ENCODE measurements at places on chromosomes 4 and X.

GRCh38 chrX:40132751-40133150 is 35.0 kb upstream of the BCOR start:
- no peak for DNase-seq

- no peak for DNase-seq
Measured at GRCh38 chr4:138236037-138236436, 6.1 kb downstream of the SLC7A11 start.

DNA sequence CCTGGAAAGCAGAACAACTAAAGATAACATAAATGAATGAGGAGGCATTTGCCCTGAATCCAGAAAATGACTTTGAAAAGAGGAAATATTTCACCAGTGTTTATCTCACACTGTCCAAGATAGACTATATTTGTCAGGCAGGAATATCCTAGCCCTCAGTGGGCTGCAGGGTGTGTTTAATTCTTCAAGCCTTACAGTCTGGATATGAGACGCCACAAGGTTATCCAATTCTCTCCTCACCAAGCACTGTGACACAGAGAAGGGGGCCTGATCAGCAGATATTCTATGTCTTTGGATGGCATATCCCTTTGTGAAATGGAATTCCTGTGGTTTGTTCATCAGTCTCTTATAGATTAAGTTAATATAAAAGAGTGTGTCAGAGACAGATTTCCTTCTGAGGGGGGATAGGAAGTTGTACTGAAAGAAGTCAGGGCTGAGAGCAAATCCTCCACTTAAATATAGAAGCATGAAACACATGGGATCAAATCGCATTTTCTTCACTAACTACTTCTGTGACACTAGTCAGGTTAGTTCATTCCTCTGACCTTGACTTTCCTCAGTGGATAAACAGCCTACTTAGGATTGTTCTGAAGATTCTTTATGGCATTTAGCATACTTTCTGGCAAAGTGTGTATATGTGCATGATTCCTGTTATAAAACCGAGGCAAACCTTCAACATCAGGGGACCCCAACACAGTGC is 6.8 kb upstream of the G3BP2 start:
- DNase-seq: no peak

GRCh38 chrX:154486052-154486395 is 391 bp downstream of the UBL4A start:
- DNase-seq: no peak

DNA sequence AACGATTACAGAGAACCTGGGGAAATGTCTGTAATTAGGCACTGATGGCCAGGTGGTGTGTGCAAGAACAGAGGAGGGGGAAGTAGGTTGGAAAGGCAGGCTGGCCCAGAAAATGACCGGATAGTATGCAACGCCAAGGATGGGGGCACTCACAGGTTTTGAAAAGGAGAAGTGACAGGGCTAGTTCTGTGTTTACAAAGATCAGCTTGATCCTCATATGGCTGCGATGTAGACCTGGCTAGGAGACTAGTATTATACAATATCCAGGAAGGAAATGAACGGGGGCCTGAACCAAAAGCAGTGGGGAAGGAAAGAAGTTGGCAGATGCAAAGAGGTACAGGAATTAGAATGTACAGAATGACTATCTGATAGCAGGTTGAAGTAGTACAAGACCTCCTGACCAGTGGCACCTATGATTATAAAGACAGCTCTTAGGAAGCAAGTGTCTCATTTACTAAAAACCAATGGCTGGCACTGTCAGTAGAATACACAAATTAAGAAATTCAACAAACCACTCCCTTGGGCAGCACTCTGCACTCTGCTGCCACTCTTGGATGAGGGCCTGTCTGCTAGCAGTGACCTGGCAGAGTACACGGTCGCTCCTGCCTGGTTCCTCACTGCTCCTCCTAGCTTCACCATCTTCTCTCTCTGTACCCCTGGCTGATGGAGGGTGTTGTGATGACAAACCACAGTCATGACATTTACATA is 14.1 kb downstream of the MFAP3L start:
- no peak for DNase-seq

DNA sequence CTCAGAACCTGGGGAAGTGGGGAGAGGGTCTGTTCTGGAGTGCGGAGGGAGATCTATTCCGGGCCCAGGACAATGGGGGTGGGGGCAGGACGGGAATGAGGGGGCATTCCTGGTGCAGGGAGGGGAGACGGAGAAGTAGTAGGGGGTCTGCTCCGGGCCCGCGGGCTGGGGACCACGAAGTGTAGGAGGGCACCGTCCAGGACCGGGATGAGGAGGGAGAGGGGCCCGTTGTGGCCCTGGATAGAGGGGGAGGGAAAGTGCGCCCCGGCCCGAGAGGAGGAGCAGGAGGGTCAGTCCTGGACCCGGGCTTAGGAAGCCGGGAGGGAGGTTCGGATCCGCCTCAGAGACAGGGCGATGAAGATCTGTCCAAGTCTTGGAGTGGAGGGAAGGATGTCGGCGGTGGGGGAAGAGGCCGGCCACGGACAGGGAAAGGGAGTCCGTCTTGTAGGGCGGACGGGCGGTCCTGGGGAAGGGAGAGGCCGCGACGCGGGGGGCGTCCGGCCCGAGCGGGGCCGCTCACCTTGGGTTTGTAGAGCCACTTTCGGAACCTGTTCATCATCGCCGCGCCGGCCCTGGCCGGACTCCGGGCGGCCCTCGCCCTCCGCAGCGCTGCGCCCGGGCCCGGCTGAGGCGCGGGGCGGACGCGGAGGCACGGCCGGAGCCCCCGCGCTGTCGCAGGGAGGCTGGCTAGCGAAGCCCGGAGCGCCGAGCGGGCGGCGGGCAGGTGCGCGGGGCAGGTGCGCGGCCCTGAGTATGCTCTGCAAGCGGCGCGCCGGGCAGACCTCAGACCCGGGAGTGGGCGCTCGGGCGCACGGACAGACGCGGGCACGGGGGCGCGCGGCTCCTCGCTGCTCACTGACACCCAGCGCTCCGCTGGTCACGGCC is at the start of gene ZFYVE28:
ZFYVE28 (minus strand) TSS at position 881 of the 885 bp plus-strand sequence; CDS start at position 559, 322 bp downstream.
- DNase-seq: no peak

- DNase-seq: no peak
Measured at GRCh38 chrX:106707771-106708454, 18.6 kb upstream of the RNF128 start.

DNA sequence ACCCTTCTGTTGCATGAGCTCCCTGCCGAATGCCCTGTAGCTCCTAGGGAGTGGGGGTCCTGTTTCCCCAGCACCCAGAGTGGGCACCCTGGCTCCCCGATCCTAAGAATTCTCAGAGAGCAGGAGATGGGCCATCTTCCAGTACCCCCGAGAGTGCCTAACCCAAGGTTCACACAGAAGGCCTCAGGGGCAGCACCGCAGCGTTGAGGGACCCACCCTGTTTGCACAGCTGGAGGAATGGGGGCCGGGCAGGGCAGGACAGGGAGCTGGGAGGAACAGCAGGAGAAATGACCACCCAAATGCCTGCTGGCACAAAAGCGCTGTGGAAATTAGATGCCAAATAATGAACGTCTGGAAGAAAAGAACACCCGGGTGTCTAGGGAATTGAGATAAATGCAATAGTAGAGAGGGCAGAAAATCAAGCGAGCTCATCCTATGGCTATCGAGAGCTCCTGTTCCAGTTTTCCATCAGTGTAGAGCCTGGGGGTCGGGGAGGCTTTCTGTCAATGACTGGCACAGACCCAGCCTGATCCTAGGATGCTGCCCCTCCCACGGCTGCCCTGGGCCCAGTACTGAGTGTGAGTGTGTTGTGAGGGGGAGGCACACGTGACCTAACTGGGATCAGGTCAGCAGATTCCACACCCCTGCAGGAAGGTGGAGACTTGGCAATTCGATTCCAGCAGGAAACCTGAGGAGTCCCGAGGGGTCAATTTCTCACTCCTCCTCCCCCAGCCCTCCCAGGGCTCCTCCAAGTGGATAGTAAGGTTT is 25.7 kb downstream of the SEPTIN6 start:
- no peak for DNase-seq

DNA sequence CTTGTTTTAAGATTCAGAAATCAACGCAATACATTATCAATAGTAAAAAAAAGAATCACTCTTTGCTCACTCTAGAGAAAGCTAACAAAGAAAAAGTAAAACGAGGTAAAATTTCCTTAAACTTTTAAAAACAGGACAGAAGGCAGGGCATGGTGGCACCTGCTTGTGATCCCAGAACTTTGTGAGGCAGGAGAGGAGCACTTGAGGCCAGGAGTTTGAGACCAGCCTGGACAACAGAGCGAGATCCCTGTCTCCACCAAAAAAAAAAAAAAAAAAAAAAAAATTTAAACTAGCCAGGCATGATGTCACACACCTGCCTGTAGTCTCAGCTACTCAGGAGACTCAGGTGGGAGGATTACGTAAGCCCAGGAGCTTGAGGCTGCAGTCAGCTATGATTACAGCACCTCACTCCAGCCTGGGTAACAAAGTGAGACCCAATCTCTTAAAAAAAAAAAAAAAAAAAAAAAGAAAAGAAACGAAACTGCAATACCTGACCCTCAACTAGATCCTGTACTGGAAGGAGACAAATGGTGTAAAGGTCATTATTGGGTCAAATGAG is 3.5 kb downstream of the CCNI start:
- DNase-seq: no peak

DNA sequence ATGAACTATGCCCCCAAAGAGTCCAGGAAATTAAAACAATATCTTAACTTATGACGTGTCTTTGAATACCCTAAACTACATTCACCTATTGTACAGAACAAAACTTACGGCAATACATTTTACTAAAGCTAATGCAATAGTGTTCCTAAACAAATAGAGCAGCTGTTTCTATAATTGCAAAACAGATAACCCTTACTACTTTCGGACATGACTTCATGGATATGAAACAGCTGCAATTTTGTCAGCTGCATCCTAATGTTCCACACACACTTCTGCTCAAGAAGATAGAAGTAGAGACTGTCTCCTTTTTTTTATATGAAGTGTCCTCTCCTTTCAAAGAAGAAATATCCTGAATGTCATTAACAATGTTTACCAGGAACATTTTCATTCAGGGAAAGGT is 174.9 kb downstream of the ACTRT1 start:
- DNase-seq: no peak

GRCh38 chrX:19334945-19335626 is 8.6 kb upstream of the PDHA1 start:
- DNase-seq: no peak

GRCh38 chrX:119990556-119991004 is 47.0 kb upstream of the NKAP start:
- DNase-seq: no peak

DNA sequence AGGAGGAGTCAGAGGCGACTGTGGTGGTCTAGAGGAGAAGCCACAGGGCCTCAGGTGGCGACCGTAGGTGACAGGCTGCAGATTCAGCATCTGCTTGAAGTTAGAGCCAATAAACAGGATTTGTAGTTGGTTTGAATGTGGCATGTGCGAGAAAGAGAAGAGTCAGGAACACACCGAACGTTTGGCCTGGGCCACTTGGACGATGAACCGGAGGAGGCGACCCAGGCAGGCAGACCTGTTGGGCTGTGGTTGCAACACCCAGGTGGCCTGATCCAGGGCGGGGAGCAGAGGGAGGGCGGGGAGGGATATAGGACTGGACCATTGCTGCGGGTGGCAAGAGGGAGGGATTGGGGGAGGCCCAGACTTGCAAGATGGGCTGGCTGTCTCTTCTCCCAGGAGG is 10.0 kb upstream of the PSAPL1 start:
- no peak for DNase-seq

DNA sequence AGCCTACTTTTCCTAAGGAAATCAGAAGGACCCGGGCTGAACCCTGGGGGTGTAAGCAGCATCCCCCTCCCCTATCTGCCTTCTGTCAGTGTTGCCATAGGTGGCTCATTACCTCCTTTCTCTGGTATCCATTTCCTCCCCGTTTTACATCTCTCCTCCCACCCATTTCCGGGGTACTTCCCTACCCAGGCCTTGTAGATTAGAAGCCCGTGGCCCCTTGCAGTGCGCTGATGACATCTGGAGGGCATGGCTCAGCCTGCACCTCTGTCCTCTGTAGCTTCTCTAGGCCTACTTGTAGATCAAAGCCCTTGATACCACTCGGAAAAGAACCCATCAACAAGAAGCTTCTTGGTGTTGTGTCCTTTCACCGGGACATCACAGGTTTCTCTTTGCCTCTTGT is 71.8 kb downstream of the NBDY start:
- peak; percentile 22 for DNase-seq

GRCh38 chr4:169050881-169051760 is 41.1 kb upstream of the CBR4 start:
- no peak for DNase-seq

- no peak for DNase-seq
Measured at GRCh38 chr4:28686618-28687017, 1826.0 kb downstream of the STIM2 start.

DNA sequence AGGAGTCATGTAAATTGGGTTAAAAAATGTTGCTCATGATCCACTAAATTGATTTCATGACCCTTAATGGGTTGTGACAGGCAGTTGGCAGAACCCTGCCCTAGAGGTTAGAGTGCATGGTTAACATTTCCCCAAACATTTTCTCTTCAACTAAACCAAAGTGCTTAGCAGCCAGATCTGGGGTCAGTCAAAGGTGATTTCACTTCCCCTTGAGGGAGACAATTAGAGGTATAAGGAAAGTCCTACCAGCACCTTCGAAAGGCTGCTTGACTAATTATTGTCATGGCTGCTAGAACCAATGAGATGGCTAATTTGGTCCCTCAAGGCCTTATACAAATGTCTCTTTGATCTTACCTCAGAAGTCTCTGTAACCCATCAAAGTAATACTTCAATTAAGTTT is 30.9 kb upstream of the INTS6L start:
- DNase-seq: no peak

DNA sequence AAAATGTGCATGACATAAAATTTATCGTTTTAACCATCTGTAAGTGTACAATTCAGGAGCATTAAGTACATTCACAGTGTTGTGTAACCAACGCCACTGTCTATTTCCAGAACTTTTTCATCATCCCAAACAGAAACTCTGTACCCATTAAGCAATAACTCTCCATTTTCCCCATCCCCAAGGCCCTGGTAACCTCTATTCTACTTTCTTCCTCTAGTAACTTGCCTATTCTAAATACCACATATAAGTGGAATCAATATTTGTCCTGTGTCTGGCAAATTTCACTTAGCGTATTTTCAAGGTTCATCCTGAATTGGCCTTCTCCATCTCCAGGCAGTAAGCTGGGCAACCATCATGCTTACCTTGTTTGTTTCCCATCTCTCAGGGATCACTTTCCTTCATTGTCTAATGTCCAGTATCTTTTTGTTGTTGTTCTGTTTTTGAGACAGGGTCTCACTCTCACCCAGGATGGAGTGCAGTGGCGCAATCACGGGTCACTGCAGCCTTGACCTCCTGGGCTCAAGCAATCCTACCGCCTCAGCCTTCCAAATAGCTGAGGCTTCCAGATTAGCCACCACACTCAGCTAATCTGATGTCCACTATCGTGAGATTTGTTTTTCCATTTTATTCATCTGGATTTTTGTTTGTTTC is 17.7 kb upstream of the GRIPAP1 start:
- DNase-seq: no peak

- no peak for DNase-seq
Measured at GRCh38 chrX:25198891-25199290, 183.1 kb upstream of the ARX start.

GRCh38 chr4:15291122-15291521 is 136.7 kb upstream of the C1QTNF7 start:
- DNase-seq: no peak

DNA sequence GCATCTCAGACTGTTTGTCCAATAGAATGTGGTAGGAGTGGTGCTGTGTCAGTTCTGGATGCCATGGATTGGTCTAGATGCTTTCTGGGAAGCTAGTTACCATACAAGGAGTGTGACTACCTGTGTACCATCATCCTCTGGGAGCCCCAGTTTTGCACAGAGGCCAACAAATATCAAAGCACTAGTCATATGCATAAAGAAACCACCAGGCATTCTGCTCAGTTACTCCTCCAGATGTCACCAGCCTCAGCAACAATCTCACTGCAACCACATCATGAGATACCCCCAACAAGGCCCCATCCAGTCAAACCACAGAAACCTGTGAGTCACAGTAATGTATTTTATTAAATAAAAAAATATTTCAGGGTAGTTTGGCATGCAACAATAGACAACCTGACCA is 435.8 kb upstream of the CPEB2 start:
- DNase-seq: no peak
